ENCODE measurements at places on chromosomes 7 and 10.

DNA sequence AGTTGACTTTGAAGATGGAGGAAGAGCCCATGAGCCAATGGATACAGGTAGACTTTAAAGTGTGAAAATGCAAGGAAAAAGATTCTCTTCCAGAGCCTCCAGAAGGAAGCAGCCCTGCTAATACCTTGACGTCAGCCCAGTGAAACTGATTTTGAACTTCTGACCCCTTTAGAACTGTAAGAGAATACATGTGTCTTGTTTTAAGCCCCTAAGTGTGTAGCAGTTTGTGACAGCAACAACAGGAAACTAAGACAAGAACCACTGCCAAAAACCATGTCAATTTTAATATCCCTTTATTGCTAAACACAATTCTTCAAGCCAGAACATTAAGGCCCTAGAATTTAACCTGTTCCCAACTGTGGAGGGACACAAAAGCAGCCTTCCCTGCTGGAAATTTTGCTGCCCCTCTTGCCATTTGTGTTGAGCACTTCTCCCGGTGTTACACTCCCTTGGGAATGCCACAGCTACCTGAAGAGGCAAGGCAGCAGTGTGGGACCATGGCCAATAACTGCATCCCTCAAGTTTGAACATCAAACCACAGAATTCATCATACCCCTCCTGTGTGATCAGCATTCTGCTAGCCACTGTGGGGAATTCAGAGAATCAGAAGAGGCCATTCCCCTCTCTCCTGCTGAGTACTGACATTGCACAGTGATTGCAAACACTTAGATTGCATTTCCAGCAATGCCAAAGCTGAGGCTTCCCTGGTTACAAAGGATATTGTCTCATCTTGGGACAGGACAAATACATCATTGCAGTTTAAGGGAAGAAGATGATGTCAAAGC, 12.3 kb upstream of the CCDC172 start:
- no peak for DNase-seq

DNA sequence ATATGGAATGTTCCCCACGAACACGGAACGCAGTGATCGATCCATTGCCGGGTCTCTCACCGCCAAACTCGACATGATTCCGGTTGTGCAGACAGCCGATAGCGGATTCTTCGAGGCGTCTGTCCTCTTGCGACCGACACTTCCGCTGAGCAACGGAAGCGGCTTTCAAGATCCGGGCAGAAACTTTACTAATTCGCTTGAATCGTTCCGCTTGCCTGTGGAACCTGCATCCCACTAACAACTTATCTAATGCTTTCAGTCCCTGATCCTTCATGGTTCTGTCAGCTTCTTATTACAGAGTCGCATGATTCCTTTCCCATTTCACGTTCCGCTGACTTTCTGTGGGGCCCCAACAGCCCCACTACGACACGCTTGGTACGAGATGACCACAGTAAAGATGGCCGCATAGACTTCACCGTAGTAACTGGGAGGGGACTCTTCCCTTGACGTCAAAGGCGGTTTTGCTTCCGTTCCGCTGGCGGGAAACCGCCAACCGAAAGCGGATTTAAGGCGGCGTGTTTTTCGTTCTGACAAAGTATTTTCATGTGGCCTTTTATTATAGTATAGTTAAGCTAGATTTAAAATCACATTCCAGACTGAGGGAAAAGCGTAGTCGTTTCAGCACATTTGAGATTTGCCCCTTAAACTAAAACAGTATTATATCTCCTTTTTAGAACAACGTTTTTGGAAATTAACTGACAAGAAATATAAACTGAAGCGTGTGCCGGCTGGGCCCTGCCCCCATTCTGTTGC, at the start of gene CSTF2T:
CSTF2T (minus strand) TSS at position 121 of the 753 bp plus-strand sequence; CDS start at position 75, 46 bp downstream.
- DNase-seq = peak; percentile 23

DNA sequence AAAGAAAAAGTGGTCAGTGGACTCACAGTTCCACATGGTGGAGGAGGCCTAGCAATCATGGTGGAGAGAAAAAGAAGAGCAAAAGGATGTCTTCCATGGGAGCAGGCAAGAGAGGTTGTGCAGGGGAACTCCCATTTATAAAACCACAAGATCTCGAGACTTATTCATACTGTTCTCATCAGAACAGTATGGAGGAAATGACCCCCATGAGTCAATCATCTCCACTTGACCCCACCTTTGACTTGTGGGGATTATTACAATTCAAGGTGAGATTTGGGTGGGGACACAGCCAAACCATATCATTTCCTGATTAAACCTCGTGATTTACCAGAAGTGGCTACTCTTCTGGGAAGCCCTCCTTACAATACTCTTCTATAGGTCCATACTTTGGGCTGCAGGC, 160.1 kb downstream of the SORCS1 start:
- no peak for DNase-seq

DNA sequence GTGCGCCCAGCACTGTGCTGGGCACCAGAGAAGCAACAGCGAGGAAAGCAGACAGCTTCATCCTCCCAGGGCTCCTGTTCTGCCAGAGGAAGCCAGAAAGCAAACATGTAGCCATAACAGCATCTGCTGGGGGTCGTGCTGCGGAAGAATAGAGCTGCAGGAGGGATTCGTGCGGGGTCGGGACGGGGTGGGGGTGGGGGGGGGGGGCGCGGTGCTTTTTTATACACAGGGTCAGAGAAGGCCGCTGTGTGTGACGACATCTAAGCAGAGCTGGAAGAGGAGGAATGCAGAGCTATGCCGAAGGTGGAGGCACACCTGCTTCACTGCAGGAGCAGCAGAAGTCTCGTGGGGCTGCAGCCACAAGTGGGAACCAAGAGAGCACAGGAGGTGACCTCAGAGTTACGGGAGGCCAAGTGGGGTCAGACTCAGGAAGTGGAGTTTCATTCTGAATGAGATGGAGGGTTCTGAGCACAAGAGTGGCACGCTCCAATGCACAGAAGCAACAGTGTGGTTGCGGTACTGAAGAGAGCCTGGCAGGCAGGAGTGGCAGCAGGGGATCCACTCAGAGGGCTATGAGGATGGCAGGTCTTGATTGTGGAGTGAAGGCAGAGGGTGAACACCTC, 11.1 kb downstream of the PKD1L1 start:
- peak; percentile 78 for DNase-seq

- DNase-seq = peak; percentile 76
These were observed 7.8 kb upstream of the TRIM56 start for GRCh38 chr7:101077303-101078086.

- DNase-seq = no peak
These were observed 92.3 kb upstream of the DUSP5 start for GRCh38 chr10:110405380-110405779.

DNA sequence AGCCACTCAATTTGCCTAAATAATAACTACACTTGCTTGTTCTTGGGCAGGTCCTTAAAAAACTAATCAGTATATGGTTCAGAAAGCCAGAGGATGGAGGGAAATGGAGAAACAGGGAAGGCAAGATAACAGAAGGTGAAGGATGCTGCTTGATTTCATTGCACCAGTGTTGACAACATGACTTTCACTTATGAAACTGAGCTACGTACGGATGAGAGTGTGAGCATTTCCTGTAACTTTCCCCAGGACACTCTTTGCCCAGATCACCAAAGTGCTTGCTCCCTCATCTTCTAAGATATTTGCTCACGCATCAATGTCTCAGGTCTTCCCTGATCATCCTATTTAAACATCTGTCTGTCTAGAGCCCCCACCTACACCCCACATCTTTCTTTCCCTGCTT, 37.4 kb downstream of the SLC35B4 start:
- DNase-seq = no peak

DNA sequence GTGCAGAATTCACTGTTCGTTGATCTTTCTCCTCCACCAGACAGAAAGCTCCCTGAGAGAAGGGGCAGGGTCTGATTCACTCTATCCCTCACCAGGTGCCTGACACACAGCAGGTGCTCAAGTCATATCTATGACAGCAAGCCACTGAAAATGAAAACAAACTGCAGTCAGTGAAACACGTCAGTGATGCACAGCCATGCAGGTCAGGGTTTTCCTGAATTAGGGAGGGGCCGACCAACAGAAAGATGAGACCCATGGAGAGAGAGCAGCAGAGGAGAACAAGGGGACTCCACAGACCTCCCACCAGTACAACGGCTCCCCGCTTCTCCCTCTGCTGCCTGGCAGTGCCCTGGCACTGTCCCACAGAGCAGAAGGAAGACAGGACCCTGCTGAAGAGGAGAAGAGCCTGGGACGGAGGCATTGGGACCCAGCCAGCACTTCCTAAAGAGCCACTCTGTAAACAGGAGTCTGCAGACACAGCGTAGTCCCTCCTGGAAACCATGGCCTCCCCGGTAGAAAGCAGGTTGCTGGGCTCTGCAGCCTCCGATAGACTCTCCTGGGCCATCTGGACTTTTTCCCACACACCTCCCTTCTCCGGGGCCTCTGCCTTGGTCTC, 50.3 kb downstream of the FAM53B start:
- DNase-seq = no peak

- no peak for DNase-seq
These were observed 77.8 kb downstream of the TBXAS1 start for GRCh38 chr7:139906879-139907278.

DNA sequence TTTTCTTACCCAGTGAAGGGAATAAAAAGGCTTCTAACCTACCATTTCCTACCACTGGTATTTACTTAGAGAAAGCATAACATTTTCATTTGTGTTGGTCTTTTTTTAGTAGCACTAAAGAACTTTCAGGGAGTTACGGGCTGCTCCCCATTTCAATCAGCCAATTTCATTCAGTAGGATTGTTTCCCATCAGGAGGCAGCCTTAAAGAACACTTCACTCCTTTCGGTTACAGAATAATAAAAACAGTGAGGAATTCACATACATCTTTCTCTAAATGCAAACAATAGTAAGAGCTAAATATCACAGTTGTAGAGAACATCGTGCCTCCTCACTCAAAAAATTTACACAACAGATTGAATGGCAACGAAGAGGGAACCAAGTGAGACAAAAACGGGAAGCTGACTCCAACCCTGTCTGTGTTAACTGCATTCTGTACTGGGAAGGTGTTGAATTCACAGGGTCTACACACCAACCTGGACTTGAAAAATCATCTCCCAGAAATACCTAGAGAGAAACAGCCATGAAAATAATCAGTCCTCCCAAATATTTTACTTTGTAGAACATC, 55.5 kb upstream of the ABLIM1 start:
- DNase-seq = no peak

- DNase-seq = no peak
These were observed 1.5 kb downstream of the NOC3L start for GRCh38 chr10:94361171-94361794.

GRCh38 chr10:49270565-49270964, 28.4 kb upstream of the C10orf71 start:
- DNase-seq = no peak

DNA sequence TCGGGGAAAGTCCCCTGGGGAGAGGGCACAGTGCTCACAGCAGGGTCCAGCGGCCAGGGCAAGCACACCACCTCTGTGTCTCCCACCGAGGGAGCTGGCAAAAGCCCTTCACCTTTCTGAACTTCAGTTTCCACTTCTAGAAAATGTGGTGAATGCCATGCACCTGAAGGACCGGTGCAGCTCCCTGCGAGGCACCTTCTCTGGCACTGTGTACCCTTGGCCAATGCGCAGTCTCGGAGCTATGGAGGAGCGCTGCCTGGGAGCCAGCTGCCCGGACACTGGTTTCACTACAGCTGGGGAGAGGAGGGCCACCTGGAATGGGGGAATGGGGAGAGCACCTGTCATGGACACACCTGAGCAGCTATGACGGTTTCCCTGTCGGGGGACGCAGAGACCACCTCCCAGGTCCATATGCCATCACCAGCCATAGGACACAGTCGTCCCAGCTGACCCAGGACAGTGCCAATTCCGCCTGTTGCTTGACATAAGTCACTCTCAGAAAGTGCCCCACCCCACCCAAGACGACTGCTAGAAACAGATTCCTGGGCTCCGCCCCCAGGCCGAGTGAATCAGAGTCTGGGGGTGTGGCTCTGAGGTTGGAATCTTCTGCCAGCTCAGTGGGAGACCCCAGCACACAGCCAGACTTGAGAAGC, 16.8 kb downstream of the RASGEF1A start:
- DNase-seq = no peak

GRCh38 chr7:128035712-128036111, 4.5 kb upstream of the LRRC4 start:
- no peak for DNase-seq

Measured in GM19239 (cell line).